ENCODE measurements at places on chromosomes 5 and 9.

GRCh38 chr9:14214065-14214684 lies 99.8 kb downstream of the NFIB start:
- no peak for DNase-seq

- DNase-seq = no peak
Measured at GRCh38 chr5:130955041-130955440, 210.0 kb downstream of the HINT1 start.

DNA sequence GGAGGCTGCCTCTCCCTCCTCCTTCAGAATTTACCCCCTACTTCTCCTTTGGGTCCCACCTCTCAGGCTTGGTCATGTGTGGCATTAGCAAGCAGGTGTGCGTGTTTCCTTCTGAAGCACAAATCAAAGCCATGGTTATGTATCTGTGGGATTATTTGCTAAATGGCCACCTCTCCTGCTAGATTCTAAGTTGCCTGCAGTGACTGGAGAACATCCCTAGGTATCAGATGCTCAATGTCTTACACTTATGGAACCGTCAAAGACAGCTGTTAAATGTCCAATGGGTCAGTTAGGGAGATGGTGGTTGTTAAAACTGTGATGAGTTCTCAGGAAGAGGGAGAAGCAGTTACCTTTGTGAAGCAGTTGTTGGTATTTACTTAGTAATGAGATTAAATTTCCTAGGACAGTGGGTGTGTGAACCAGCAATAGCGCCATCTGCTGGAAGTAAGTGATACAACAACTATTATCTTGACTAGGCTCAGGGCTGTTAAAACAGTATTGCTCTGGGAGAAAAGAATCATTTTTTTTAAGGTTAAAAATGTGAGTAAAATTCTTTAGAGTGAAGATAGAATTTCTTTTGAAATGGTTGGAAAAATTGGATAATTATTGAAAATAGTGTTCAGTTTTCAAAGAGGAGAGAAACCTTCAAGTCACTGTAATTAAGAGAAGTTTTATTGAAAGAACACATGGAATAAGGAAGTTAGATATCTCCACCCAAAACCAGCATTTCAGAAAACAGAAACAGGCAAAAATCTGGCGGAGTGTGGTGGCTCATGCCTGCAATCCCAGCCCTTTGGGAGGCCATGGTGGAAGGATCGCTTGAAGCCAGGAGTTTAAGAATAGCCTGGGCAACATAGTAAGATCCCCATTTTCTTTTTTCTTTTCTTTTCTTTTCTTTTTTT lies 71.3 kb downstream of the TMC1 start:
- DNase-seq = peak; percentile 33

DNA sequence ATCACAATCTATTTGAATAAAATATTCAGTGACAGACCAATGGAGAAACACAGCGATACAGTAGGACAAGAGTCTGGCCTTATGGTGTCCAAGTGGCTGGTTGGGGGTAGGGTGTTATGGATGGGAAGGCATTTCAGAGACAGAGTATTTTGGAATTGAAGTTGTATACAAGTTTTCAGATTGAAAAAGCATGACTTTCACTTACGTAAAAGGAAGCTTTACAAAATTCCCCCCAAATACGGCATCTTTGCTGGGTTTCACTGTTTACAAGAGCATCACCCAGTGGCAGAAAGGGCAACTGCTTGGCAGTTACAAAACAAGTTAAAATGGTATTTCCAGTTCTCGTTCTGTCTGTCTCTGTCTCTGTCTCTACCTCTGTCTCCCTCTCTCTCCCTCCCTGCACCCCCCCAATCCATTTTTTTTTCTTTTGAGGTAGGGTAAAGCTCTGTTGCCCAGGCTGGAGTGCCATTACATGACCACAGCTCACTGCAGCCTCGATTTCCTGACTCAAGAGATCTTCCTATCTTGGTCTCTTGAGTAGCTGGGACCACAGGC lies 86.2 kb downstream of the PTPN3 start:
- peak; percentile 27 for DNase-seq

GRCh38 chr9:121634329-121635261 lies 16.8 kb upstream of the DAB2IP start:
- peak; percentile 44 for DNase-seq

DNA sequence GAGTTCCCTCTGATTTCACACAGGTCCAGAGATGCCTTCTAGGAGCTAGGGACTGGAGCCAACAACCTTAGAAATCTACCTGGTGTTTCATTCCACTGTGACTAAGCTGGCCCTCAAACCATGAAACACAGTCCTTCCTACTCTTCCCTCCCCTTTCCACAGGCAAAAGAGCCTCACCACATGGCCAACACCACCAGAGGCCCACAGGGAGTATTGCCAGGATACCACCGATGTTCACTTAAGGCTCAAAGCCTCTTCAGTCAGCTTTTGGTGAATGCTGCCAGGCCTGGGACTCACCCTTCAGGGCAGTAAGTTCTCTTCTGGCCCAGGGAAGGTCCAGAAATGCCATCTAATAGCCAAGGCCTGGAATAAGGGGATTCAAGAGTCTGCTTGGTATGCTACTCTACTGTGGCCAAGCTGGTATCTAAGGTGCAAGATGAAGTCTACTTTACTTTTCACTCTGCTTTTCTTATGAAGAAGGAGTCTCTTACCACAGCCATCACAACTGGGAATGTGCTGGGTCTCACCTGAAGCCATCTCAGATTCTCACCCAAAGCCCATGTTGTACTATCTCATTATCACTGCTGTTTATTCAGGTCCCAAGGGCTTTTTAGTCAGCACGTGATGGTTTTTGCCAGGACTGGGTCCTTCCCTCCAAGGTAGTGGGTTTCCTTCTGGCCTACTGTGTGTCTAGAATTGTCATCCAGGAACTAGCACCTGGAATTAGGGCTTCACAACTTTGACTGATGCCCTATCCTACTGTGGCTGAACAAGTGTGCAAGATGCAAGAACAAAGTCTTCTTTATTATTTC lies 1018.4 kb downstream of the TAF11L14 start:
- DNase-seq = no peak

- no peak for DNase-seq
Measured at GRCh38 chr5:113675166-113675565, 161.7 kb downstream of the YTHDC2 start.

GRCh38 chr5:123440456-123441181 lies 17.4 kb upstream of the CEP120 start:
- no peak for DNase-seq

- no peak for DNase-seq
Measured at GRCh38 chr5:132444061-132444460, 46.5 kb downstream of the IRF1 start.

GRCh38 chr9:89661391-89661949 lies 56.7 kb downstream of the GADD45G start:
- DNase-seq = no peak

DNA sequence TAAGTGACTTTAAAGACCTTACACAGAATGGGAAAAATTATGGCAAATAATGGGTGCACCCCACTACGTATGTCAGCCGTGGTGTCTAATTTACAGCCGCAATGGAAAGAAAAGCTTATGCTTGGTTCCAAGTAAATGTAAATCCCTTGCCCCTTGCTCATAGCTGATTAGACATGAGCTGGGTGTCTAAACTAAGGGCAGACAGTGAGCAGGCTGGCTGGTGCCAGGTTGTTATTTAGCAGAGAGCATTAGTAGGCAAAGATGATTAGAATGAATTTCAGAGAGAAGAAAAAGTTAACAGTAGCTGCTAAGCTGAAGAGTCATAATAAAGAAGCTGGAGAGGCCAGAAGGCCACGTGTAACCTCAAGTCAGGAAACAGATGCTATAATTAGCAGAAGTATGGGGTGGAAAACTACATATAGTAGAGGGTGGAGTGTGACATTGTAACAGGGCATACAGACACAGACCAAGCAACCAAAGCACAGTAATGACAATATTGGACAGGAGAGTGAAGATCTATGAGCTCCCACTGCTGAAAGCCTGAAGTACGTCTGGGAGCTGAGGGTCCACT lies 257.7 kb downstream of the MCTP1 start:
- DNase-seq = no peak

DNA sequence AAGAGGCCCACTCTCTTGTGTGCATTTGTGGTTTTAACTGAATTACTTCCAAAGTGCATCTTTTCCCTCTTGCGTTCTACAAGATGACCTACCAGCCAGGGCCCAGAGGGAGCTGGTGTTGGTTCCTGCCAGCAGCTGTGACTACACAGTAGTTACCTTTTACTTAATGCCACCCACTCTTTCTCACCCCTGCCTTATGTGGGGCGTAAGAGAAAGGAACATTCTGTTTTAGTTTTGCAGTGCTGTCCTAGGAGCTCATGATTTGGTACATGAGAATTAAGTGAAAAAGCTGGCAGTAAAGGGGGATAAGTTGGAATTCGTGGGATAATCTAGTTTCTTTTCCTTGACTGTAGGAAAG lies 45.4 kb downstream of the RCL1 start:
- DNase-seq = no peak

DNA sequence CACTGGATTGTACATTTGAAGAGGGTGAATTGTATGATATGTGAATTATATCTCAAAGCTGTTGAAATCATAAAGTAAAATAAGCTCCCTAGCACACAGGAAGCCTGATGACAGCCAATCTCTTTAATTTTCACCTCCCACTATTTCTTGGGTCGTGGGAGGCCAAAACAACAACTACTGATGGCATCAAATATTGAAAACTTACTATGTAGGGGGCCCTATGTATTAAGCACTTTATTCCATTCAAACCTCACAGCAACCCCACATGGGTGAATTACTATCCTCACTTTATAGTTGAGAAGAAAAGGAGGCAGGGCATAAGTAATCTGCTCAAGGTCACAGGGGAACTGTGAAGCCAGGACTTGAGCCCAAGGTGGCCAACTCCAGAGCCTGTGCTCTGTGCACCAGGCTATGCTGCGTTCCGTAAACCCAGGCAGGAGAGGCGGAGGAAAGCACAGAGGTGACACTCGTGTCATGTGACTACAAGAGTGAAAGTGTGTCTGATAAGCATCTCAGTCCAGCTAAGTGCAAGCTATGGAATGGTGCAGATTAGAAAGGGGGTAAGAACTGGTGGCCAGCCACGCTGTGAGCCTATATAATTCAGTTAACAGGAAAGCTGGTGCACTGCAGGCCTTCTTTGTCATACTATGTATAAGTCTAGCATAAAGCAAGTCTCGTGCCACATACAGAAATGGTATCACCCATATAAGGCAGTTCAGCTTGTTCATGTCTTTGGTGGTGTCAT lies 221.0 kb downstream of the DCP2 start:
- no peak for DNase-seq

All from AG08396 (cell line).